Thyroid gland (tissue), 4 donors: ENCODE measurements at places on chromosomes 4 and X. TPM values are rescaled to one million over a fixed set of nuclear protein-coding genes. Genes with fewer than 3 reads are reported as not detected.

BMX gene
- total RNA-seq: 4.7 TPM

HSD17B10 gene
- 118 TPM for total RNA-seq

ITM2A gene
- total RNA-seq: 53.9 TPM

ARR3 gene
- not detected for total RNA-seq

FMR1 gene
- 76.5 TPM for total RNA-seq

RBM10 gene
- 30.8 TPM for total RNA-seq

USP26 gene
- total RNA-seq: not detected

TMEM271 gene
- total RNA-seq: not detected

UGT2B15 gene
- not detected for total RNA-seq

REELD1 gene
- total RNA-seq: 0.11 TPM
